ENCODE measurements at places on chromosomes 7 and 10.
A peak's percentile ranks its signal among the peaks of the same experiment; 100 is the strongest.

DNA sequence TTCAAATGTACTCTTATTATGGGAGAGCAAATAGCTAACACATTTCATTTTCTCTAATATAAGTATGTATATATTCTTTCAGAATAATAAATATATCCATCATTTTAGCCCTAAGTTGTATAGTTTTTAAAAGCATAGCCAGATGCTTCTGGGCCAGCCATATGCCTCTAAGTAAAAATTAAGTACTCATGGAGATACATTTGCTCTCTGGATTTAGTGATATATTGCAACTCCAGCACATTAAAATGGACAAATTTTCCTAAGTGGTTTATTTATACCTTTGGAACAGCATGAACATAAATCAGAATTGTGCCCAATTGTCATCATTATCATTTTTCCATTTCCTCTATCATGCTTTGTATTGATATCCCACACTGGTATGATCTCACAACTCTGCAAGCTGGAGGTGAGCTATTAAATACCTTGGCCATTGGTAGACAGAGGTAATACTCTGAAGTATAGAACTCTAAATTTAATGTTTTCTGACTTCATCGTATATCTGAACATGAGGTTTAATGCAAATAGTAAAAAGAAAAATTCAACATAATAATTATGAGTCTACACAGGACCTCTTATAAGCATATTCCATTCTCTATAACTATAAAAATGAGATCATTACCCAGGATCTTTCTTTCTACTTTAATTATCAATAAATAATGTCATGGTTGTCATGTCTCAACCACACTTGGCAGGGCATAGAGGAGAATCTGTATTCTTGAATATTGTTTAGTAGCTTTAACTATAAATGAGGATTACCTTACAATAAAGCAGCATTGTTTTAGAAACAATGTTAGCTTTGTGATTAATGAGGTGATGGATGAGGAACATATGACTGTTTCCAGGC lies 90.8 kb downstream of the AGMO start:
- no peak for DNase-seq

GRCh38 chr7:919924-920341 lies 34.5 kb downstream of the ADAP1 start:
- no peak for DNase-seq

DNA sequence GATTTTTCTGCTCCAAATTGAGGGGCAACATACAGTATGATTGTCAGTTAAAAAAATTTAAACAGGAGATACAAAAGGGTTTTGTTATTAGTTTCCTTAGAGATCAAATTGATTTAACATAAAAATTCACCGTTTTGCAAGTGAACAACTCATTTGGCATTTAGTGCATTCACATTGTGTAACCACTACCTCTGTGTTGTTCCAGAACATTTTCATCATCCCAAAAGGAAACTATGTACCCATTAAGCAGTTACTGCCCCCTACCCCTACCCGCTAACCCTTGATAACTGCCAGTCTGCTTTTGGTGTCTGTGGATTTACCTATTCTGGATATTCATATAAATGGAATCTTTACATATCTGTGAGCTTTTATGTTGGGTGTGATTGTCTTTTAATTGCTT lies 3.1 kb downstream of the ZRANB1 start:
- no peak for DNase-seq

GRCh38 chr10:536371-536925 lies 153.0 kb downstream of the DIP2C start:
- no peak for DNase-seq

DNA sequence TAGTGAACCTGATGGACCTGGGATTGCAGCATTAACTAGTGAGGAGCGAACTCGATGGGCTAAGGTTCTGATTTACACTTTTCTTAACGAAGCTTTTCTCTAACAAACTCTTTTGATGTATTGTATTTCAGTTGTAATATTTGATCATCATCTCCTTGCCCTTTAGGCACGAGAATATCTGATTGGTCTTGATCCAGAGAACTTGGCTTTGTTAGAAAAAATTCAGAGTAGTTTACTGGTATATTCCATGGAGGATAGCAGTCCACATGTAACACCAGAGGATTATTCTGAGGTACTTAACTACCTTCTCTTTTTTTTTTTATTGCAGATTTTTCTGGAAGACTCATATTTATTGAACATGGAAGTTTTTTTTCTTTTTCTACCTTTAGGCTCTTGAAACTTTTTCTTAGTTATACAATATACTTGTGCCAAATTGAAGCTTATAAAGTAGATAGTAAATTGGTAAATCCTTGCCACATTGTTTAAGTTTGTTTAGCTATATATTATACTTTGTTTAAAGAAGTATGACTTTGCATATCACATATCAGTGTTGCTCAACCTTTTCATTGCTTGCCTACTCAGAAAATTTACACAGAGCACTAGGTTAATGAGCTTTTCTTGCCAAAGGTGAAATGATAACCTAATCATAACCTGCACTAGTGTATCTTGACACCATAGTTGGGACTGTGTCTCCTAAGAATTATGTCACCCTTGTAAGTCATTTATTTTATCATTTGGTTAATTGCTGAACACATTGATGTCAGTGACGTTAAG lies 30.4 kb downstream of the CROT start:
- no peak for DNase-seq

DNA sequence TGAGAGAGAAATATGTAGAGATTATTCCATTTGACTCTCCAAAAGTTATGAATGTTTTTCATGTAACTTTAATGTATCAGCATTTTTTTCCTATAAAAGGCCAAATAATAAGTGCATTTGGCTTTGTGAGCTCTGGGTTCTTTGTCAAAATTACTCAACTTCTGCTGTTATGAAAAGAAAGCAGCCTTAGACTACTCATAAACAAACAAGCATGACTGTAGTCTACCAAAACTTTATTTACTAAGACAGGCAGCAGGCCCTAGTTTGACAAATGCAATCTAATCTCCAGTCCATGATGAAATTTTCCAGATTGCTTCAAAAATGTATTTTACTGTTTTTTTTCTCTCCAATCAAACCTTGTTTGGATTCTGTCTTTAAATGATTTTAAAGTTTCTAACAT lies 46.3 kb downstream of the MRPL32 start:
- DNase-seq, result no peak

DNA sequence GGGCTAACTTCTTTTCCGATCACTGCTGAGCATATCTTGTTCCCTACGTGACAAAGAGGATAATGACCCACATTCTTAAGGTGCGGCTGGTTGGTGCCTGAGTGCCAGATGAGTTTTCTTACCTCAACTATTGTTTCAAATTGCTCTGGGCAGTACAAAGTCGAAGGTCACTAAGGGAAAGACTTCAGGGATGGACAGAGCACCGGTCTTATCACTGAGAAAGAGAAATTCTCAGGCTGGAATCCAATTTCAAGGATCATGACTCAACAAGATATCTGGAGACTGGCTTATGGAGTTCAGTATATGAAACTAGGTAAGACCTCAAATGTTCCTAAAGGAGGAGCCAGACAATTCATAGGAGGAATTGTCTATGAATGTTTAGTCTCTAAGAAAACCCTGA lies 780.3 kb downstream of the SUGCT start:
- no peak for DNase-seq

DNA sequence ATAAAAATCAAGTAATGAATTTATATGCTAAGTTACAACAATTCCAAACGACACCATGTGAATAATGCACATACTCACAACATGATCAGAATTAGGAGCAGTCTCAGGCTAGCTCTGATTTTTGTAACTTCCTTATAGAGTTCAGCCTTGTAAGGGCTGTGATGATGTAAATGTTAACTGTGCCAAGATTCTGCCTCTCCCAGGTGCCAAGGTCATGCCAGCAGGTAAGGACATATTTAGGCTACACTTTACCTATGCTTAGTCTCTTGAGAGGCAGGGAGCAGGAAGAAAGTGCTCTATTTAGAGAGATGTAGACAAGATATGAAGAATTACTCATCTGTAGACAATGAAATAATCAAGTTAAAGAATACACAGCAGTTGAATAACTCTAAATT lies 53.6 kb upstream of the AGR3 start:
- DNase-seq, result peak; percentile 23

- DNase-seq, result no peak
Observed at GRCh38 chr10:28743576-28743975, 66.3 kb downstream of the BAMBI start.

DNA sequence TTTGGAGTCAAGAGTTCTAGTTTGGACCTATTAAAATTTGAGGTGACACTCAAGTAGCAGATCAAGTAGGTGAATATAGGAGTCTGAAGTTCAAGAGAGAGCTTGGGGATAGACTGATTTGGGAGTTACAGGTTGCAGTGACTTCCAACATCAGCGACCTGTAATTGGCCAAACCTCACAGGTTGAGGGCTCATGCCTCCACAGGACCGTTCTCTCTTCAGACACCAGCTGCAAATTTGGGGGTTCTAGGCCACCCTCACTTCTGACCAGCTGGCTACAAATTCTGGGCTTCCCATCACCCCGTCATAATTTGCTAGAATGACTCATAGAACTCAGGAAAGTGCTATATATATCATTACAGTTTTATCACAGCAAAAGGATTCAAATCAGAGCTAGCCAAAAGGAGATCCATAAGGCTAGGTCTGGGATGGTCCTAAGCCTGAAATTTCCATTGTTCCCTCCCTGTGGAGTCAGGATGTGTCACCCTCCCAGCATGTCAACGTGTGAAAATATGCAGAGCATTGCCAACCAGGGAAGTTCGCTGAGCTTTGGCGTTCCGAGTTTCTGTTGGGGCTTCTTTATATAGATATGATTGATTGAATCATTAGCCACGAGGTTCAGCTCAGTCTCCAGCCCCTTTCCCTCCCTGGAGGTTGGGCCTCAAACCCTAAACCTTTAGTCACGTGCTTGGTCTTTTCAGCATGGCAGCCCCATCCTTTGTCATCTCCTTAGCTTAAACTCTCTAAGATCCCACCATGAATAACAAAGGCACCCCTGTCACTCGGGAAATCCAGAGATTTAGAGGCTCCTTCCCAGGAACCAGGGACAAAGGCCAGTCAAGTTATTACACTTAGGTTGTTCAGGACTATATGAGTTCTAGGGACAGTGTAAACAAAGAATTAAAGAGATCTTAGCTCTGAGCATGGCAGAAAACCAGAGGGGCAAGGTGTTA lies 20.7 kb upstream of the ZNF212 start:
- DNase-seq, result no peak

DNA sequence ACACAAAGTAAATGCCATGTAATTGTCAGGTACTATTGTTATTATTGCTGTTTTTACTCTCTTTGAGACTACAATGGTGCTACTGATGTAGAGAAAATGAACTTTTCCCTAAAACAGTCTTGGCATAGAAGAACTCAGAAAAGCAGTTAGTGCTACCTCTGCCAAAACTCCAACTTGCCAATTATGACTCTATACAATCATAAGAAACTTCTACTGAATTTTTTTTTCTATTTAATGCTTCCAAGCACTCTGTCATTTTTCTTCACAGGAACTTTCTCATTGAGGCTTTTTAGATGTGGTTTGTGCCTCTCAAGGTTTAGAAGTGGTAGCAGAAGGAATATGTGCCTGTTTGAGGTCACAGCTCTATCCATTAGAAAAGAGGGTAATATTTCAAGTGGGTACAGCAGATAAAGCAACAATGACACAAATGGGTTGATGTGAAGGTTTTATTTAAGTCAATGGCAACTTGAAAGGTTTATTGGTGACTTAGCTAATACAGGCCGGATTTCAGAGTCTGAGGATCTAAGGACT lies 64.0 kb upstream of the FERD3L start:
- no peak for DNase-seq

- DNase-seq, result no peak
Observed at GRCh38 chr7:81744389-81744788, 25.5 kb downstream of the HGF start.

- DNase-seq, result no peak
Observed at GRCh38 chr7:133025056-133025455, 56.8 kb downstream of the CHCHD3 start.

- DNase-seq, result no peak
Observed at GRCh38 chr7:98394377-98394836, 6.5 kb downstream of the BAIAP2L1 start.

- DNase-seq, result no peak
Observed at GRCh38 chr7:122027058-122027457, 117.0 kb downstream of the AASS start.

- peak; percentile 13 for DNase-seq
Observed at GRCh38 chr10:120436439-120437112, 20.5 kb upstream of the PLPP4 start.

- DNase-seq, result no peak
Observed at GRCh38 chr7:93723424-93724124, 149.1 kb upstream of the CALCR start.

DNA sequence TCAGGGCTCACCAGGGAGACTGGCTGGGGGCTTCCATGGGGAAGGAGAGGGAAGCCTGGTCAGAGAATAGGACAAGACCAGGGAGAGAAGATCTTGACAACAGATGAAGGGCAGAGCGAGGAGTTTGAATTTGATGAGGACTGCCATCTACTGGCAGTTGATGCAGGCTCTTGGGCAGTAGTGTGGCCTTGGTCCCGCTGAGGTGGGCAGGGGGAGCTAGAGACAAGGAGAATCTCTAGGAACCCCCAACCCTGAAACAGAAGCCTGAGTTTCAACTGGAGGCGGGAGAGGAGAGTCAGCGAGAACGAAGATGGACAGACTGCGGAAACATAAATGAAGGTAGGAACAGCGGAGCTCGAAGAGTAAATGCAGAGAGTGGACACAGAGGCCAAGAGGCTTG lies 81.0 kb downstream of the PPP1R3C start:
- DNase-seq, result peak; percentile 25

DNA sequence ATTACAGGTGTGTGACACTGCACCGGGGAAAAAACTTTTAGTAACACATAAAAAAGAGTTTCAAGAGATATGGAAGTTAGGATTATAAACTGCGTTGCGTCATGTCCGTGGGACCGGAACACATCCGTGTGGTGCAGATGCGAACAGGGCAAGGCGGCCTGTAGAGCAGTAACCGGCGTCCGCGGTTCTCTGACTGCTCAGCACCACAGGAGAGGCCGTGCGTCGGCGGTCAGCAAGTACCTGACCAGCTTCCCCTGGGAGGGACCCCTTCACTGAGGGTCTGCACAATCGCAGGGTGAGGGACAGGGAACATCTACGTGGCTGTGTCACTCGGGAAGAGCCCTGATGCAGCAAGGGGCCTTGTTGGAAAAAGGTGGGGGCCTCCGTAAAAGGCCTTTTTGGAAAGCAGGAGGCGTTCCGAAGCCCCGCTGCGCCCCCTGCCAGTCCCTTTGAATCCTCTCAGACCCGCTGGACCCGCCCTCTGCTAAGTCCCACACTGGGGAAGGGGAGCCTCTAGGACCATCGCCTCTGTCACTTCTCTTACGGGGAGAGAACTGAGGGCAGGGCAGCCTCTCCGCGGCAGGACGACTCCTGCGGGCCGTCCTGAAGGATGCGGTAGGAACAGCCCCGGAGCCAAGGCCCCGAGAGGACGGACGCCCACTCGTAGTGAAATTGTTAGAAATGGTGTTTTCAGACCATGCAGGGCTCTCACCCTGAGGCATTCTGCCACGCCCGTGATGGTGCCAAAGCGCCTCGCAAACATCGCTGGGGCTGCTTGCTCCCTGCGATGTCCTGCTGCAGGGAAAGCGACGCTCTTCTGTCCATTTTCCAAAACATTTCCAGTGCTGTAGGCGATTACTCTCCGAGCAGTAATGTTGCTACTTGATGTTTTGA lies 771.6 kb upstream of the COBL start:
- DNase-seq, result no peak
